ENCODE measurements at places on chromosomes 5 and 9.

DNA sequence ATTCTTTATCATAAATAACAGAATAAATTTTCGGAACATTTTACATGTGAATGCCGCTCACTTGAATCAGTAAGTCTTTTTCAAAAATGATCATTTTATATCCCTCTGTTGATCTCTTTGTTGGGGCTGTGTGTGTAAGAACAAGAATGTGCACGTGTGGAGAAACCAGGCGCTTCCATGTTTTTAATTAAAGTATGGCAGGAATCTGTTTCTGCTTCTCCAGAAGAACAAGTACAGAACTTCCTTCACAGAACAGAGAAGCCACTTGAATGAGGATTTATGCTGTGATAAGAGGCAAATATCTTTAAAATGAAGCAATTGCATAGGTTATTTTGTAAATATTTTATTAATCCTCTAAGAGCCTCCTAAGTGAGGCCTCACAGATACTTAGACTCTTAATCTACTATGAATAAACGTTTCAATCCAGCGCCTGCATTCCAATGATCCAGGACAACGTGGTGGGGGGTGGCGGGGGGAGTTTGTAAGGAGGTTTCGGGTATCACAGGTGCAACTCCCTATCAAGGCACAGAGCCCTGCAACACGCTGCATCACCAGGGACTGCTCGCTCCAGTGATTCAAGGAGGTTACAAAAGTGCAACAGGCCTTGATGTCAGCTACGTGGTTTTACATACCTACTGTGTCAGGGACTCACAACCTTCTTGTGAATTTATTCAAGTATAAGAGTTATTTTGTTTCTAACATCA is 409.2 kb downstream of the BNC2 start:
- no peak for DNase-seq

DNA sequence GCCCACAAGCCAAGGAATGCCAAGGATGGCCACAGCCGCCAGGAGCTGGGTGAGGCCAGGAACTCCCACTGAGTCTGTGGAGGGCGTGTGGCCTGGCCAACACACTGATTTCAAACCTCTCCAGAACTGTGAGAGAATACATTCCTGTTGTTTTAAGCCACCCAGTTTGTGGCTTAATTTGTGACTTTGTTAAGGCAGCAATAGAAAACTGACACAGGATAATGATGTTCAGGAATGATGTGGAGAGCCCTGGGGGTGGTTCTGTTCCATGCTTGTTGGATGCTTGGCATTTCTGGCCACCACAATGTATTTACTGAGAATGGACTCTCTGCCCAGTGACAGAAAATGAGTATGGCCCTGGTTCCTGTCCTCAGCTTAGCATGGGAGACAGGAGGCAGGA is 82.8 kb downstream of the DAP start:
- DNase-seq: no peak

DNA sequence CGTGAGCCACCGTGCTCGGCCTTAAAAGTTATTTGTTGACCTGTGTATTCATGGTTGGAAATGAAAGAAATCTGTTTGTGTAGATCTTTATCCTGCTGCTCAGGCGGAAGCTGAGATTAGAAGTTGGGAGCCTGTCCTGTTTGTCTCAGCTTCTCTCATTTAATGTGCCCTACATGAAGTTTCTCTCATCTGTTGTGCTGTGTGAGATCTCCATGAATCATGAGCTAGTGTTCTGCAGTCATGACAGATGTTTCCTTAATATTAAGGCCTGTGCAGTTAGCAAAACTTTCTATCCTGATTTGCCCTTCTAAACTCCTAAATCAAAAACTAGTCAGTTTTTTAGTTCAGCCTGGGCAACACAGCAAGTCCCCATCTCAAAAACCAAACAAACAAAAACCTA is 59.5 kb downstream of the FAM78A start:
- no peak for DNase-seq

DNA sequence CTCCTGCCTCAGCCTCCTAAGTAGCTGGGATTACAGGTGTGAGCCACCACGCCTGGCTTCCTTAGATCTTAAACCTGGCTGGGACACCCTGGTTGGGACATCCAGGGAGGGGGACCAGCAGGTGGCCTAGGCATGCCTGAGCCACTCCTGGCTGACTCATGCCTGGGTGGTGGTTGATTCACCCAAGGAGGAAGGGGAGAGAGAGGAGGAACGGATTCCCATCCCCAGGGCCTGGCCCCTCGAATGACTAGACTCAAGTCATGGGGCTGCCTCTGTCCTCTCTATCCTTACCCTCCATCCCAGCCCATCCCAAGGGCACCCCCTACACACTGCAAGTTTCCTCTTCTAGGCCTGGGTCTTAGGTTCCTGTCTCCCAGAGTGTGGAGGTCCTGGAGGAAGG is 12.7 kb downstream of the EEIG1 start:
- DNase-seq: no peak

- no peak for DNase-seq
Observed at GRCh38 chr5:165185716-165186115, 1680.3 kb downstream of the MAT2B start.

- no peak for DNase-seq
Observed at GRCh38 chr5:170430256-170430655, 41.1 kb upstream of the KCNMB1 start.

- no peak for DNase-seq
Observed at GRCh38 chr5:127571314-127572131, 54.1 kb downstream of the PRRC1 start.

DNA sequence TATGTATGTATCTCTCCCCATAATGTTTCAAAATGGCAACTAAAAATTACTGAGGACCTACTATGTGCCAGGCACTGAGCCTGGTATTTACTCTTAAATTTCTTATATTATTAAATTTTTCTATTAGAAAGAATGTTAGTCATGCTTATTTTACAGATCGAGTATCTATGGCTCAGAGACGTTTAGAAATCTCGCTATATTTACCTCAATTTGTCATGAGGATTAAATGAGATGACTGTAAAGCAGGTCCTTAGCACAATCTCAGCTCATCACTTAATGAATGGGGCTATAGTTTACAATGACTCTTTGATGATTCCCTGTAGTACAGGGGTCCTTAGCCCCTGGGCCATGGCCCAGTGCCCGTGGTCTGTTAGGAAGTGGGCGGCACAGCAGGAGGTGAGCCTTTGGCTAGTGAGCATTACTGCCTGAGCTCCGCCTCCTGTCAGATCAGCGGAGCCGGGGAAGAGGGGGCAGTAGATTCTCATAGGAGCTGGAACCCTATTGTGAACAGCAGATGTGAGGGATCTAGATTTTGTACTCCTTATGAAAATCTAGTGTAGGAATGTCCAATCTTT is 15.5 kb downstream of the ENC1 start:
- no peak for DNase-seq

Data from stimulated activated CD8-positive, alpha-beta memory T cell treated with anti-CD3 and anti-CD28 coated beads, Interleukin-12 subunit alpha, Interleukin-12 subunit beta, amount 100 ng/mL, for 4 hours (primary cell).